ENCODE measurements at places on chromosomes 4 and X.

DNA sequence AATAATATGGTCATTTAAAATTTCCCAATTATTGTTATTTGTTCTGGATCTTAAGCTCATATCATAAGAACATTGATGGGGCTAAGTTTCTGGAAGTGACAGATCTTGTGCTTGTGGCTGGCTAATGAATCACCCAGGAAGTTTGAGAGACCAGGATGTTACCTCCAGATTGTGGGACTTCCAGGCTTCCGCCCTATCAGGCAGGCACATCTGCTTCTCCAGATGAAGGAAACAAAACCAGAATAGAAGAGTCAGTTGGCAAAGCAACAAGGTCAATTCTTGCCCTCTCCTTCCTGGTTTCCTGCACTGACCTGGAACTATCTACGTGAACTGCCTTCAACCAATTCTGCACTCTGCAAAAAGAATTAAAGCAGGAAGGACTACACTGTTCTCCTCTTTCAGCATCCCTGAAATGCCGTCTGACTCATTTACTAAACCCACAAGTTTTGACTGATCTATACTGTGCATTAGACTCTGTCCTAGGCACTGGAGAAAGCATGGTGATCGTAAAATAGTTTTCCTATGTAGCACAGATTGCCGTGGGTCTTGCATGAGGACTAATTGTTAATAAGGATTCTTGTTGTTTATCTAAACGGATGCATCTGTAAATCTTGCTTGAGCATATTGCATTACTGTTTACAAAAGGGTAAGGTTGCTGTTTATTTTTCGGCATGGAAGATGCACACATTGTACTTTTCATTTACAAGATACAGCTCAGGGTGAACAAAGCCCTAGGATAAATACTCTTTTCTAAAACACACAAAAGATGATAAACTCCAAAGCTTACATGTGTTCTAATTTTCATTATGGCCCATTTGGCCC, 74.6 kb downstream of the AMELX start:
- no peak for DNase-seq

GRCh38 chr4:146191766-146192458, 16.4 kb downstream of the LSM6 start:
- DNase-seq: no peak

DNA sequence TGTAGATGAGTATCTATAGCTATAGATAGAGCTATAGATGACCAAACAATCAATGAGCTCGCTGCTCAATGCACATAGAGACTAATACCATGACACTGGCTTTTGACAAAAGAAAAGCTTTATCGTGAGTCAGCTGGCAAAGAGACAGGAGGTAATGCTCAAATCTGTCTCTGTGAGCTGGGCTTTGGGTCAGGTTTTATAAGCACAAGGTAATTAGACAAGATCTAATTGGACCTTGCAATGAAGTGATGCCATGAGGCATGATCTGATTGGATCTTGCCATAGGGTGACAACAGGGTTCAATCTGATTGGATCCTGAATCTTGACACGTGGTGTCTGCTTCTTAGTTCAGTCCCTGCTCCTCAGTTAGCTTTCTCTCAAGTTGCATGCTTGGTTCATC, 180.7 kb upstream of the MXRA5 start:
- DNase-seq: no peak

DNA sequence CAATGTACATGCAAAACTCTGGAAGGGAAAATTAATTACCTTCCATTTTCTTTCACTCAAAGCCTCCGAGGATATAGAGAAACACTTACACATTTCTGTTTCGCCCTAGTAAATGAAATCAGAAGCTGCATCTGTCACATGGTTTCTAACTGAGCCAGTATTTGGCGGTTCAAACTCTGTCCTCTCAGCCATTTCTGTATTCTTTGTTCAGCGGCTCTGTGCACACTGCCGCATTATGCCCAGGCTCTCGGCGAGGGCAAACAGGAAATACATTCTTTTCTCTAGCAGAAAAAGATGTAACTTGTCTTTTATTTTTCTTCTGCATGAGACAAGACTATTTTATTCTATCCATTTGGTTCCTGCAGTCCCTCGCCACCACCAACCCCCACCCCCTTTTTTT, 71.4 kb upstream of the GPM6B start:
- no peak for DNase-seq

DNA sequence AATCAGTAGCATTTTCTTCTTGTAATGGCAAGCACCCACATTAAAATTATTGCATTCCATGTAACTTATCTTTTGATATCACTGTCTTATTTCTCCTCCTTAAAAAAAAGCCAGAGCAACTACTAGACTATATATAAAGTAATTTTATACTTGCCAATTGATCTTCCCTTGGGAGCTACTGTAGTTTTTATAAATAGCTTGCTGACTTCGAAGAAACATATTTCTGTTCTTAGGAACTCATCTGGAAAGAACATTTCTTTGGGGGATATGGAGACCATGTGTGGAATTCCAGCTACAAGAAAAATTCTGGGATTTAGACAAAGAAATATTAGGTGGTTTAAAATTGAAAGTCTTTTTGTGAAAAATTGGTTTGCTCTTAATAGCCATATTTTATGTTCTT, 94.9 kb downstream of the BMPR1B start:
- no peak for DNase-seq

GRCh38 chrX:137891431-137891830, 325.5 kb downstream of the ZIC3 start:
- no peak for DNase-seq

- DNase-seq: no peak
Observed at GRCh38 chr4:48065587-48066052, 49.0 kb downstream of the NIPAL1 start.
